ENCODE measurements at places on chromosomes 16 and 17.

GRCh38 chr17:56798916-56799315 is 34.8 kb downstream of the C17orf67 start:
- DNase-seq = no peak

GRCh38 chr16:768428-768827 is 7.9 kb downstream of the MSLN start:
- DNase-seq = no peak

DNA sequence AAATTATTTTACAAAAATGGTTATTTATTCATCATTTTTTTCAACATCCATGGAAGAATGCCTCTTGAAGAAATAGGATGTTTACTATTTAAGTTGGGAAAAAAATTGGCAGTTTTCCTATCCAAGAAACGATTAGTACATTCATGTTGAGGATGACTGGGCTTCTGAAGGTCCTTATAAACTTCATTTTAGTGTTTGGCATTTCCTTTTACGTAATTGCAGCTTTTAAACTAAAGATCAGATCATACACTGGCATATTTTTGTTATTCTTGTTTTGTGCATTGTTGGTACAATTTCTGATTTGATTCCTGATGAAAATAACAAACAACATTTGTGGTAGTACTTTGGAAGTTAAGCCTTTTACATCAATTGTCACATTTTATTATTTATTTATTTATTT is 11.5 kb downstream of the KCNJ16 start:
- no peak for DNase-seq

- DNase-seq = no peak
Observed at GRCh38 chr16:65306722-65307121, 184.9 kb upstream of the CDH11 start.

DNA sequence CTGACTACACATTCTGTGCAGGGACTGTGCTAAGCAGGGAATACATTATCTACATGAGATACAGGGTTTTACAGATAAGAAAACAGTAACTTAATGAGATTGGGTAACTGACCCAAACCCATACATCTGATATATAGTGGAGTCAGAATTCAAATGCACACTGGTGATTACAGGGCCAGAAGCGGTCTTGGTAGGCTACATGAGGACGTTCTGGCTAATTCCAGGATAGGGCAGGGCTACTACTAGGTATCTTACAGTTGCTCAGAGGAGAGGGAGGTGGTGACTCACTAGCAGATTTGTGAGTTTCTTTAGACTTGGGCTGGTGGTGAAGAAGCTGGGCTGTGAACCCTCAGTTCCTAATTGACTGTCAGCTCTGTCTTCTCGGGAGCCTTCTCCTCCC is 21.4 kb downstream of the TRIM16 start:
- DNase-seq = no peak

DNA sequence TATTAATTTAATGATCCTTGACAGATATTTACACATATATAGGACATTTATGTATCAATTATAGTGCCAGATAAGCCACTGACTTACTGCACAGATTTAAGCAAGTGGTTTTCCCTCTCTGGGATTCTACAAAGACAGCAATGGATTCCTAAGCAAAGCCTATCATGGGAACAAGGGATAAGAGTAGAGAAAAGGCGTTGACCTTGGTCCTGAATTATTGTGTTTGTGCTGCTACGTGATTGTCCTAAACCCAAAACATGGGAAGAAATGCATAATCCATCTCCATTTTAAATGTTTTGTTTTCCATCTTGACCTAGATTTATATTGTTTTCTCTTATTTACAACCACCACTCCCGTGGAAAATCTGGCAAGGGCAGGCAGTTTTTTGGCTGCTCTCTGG is 14.0 kb downstream of the SLFN11 start:
- no peak for DNase-seq

DNA sequence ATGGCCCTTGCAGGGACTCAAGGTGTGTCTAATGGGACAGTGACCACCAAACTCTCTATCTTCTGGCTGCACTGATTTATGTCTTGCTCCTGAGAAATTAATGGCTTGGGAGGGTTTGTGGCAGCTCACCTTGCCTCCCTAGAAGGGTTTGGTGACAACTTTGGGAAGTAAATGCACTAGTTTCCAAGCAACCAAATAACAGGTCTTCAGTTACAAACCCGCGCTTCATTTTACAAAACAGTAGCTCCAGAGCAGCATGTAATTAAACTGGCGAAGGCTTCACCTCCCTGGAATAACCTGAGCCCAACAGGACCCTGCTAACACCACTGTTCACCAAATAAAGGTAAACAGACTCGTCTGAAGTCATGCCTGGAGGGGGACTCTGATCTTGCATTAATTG is 318.3 kb downstream of the SLC39A11 start:
- no peak for DNase-seq

- DNase-seq = no peak
Observed at GRCh38 chr16:67897231-67897630, 4.2 kb downstream of the PSKH1 start.

- DNase-seq = no peak
Observed at GRCh38 chr17:2053380-2054261, 1.3 kb upstream of the HIC1 start.

GRCh38 chr17:38322156-38322779 is 21.5 kb downstream of the GPR179 start:
- DNase-seq = no peak

GRCh38 chr16:71205482-71206131 is 24.9 kb downstream of the HYDIN start:
- DNase-seq = no peak

DNA sequence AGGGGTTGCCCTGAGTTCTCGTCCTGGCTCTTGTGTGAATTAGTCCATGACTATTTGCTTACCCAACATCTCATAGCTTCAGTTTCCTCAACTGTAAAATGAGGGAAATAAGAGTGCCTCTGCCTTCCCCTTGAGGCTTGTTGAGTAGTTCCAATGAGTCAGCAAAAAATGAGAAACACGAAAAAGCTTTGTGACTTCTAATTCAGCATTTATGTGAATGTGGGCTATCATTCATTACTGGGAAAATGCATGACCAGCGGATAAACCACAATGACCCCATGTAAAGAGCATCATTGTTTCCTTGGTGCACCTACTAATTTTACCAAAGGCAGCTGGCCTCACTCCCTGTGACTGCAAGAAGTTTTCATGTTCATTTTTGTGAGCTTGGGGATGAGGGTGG is 374.6 kb upstream of the HSBP1 start:
- no peak for DNase-seq

DNA sequence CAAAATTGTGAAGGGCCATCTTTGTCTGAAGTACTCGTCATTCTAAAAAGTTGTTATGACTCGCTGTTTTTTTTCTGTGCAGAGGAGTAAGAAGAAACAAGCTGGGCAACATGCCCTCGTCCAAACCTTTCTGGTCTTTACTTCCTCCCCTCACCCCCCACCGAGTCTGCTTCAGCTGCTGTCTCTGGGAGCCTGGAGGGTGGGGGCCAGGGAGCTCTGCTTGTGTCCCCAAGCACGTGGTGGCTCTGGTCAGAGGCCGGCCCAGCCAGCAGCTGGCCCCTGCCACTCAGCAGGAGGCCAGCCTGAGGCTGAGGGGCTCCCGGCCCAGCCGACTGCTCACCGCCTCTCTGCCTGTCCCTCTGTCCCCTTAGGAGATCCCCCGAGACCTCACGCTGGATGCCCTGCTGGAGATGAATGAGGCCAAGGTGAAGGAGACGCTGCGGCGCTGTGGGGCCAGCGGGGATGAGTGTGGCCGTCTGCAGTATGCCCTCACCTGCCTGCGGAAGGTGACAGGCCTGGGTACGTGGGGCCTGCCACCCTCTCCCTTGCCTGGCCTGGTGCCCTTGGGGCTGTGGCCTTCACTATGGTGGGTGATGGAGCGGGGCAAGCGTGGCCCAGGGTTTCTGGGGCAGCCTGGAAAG is 53.7 kb upstream of the LGALS9 start:
- DNase-seq = no peak

- DNase-seq = no peak
Observed at GRCh38 chr17:30950669-30951399, 20.0 kb upstream of the RNF135 start.

DNA sequence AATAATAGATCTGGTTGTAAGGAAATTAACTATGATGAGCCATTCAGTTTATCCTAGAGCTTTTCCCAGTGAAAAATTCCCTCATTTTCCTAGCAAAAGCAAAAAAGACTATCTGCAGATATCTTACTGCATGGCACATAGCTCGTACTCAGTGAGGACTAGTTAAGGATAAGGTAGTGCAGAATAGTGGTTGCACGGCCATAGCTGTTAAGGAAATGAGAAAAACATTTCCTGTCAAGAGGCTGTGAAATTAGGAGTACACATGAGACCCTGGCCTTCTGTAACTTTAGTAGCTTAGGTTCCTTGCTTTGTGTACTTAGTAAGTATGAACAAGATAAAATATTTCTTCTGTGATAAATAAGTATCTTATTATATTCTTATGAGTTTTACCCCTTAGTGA is 10.3 kb downstream of the KAT7 start:
- DNase-seq = no peak

GRCh38 chr16:50261160-50261706 is 5.1 kb upstream of the ADCY7 start:
- no peak for DNase-seq

- DNase-seq = no peak
Observed at GRCh38 chr16:66207139-66207882, 159.2 kb upstream of the CDH5 start.

DNA sequence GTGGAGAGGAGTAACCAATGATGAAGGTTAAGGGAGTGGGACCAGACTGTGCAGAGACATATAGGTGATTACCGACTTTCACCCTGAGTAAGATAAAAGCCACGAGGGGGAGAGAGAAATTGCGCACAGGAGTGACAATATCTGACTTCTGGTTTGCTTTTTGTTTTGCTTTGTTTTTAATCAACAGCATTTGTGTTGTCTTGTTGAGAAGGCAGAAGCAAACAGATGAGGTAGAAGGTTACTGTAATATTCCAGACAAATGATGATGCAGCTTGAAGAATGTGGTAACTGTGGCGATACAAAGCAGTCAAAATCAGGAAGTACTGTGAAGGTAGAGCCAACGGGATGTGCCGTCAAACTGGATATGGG is 7.5 kb downstream of the PELP1 start:
- DNase-seq = no peak

GRCh38 chr16:25060920-25061319 is 45.8 kb upstream of the ARHGAP17 start:
- DNase-seq = no peak

DNA sequence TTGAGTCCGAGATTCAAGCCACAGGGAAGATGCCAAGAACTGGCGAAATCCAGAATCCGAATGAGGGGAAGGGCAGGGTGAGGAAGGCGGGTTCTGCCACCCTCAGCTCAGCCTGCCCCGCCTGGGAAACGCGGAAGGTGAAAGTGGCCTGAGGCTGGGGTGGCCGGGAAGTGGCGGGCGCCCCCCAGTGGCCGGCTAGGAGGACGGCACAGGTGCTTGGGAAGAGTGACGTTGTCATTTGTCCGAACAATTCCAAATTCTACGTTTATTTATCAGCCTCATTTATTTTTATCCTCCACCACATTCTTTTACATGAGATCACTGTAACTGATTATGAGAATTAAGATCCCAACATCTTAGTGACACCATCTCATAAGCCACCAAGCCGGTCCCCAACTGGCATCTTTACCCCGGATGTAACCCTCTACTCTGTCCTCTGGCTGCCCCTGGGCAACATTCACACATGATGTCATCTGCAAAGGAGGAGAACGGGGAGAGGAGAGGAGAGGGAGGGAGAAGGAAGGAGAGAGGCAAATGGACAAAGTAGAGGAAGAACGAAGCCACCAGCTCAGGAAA is 21.3 kb downstream of the SRCIN1 start:
- no peak for DNase-seq

GRCh38 chr16:1871974-1872635 is at the start of gene MEIOB:
TSS of gene MEIOB (minus strand) at chr16:1872164. CDS start at chr16:1868175, 3,989 bp downstream.
- DNase-seq = no peak

- DNase-seq = no peak
Observed at GRCh38 chr17:3526971-3527370, 30.6 kb downstream of the TRPV3 start.

DNA sequence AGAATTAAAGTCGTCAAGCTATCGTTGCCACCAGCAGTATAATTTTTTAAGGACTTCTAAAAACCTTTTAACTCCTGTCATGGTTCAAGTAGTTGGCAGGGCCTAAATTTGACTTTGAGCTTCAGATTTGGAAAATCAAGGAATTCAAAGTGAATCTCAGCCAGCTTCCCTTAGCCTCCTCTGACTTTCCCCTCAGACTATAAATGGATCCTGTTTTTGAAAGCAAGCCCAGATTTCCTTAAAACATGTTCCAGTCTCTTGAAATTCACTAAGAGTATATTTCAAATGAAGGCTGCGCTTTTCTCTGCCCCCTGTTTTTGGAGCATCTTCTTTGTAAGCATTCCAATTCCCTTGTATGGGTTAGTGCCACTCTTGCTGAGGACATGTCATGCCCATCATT is 101.8 kb upstream of the CDH8 start:
- DNase-seq = no peak

GRCh38 chr17:41737680-41738023 is 3.2 kb upstream of the HAP1 start:
- no peak for DNase-seq

GRCh38 chr17:31357091-31357490 is 34.4 kb upstream of the RAB11FIP4 start:
- no peak for DNase-seq

- no peak for DNase-seq
Observed at GRCh38 chr17:74682028-74682427, 30.7 kb downstream of the CD300LF start.

DNA sequence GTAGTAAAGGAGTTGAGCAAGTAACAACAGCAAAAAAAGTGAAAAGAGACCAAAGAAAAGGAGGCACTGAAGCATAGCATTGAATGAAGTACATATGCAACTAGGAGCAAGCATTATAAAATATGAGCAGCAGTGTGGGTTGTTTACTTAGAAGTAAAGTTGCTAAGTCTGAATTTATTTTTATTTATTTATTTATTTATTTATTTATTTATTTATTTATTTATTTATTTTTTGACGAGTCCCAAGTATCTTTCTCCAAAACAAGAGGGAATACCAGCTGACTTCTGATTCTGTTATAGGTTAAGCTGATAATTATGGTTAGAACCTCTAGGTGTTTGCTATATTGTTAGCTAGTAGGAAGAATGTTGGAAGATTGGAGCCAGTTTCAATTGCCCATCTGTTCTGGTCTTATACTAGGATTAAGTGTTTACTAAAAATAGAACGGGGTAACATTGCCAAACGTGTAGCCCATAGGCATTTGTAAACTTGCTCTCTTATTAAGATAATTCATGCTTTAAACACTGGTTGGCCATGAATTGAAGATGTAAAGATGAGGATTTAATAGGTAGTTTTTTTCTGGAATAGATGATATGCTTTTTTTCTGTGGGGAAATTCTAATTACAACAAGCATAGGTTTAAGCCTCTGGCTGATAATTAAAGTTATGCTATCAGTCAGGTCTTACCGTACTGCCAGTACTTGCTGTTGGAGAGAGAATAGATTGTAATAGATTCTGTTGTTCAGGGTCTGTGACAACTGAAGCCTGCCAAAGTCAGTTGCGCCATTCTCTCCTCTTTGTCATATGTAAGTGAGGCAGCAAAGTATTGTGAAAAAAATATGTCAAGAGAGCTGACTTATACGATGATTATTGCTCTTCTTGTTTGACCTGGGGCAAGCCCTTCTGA is 66.7 kb downstream of the PPM1E start:
- DNase-seq = no peak
